ENCODE measurements at places on chromosomes 7 and 10.

GRCh38 chr7:17931069-17931468 is 9.2 kb downstream of the SNX13 start:
- no peak for DNase-seq

- no peak for DNase-seq
Observed at GRCh38 chr10:101063050-101063525, 1.3 kb downstream of the KAZALD1 start.

DNA sequence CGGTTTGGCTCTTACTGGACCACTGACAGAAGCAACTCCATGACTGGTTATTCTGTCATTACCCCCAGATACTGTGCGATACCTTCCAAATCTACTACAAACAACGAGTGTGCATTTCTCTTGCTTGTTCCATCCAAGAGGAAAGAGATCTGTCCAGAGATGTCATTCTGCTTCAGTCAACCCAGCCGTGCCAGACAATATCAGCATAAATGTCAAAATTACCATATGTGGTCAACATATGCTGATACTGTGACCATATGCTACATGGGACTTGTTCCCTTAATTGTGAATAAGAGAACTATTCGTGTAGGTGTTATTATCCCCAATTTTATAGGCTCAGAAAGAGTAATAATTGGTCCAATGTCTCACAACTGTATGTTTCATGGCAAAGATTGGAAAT is 143.2 kb upstream of the PRSS1 start:
- no peak for DNase-seq

GRCh38 chr10:97683556-97684367 is 3.3 kb downstream of the AVPI1 start:
- DNase-seq: no peak

DNA sequence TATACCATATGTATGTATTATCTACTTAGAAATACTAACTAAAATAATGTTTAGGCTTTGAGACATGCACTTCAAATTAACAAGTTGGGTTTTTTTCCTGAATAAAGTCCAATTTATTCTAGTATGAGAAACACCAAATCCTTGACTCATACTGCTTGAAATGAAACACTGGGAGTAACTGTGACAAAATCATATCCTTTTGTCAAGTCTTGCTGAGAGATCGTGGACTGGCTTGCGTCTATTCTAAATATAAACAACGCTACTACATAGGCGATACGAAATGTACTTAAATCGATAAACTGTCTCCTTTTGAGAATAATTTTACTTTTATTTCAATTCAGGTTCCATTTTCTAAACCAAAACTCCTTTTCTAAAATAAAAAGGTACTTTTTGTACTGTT is 16.3 kb downstream of the SMURF1 start:
- DNase-seq: no peak

DNA sequence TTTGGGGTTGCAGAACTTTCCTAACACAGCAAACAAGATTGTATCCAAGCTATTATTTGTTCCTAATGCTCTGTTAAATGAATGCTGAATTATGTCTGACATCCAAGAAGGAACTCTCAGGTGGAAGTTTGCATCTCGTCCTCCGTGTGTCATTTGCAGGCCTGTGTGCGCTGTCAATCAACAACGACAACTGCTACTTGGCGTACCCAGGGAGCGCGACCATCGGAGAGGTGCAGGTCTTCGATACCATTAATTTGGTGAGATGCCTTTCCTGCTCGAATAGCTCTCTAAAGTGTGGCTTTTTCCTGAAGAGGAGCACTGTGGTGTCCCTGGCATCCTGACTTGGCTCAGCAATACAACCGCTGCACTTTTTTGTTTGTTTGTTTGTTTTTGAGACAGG is 26.9 kb downstream of the WIPI2 start:
- DNase-seq: no peak

GRCh38 chr10:96047004-96047649 is 3.7 kb downstream of the CCNJ start:
- no peak for DNase-seq

- DNase-seq: peak; percentile 15
Observed at GRCh38 chr10:121900443-121901174, 27.2 kb downstream of the ATE1 start.

- DNase-seq: no peak
Observed at GRCh38 chr7:142320883-142321282, 63.0 kb upstream of the PRSS58 start.
